ENCODE measurements at places on chromosomes 12 and 14. TPM values are rescaled to one million over a fixed set of nuclear protein-coding genes. Genes with fewer than 3 reads are reported as not detected.

The EFS gene
- 10.1 TPM for total RNA-seq

The RFX4 gene
- total RNA-seq, result not detected

The ADAM21 gene
- total RNA-seq, result 0.55 TPM

The LRRC43 gene
- total RNA-seq, result 0.62 TPM

The FOXJ2 gene
- 6.3 TPM for total RNA-seq
